ENCODE measurements at places on chromosomes 2 and 18.

DNA sequence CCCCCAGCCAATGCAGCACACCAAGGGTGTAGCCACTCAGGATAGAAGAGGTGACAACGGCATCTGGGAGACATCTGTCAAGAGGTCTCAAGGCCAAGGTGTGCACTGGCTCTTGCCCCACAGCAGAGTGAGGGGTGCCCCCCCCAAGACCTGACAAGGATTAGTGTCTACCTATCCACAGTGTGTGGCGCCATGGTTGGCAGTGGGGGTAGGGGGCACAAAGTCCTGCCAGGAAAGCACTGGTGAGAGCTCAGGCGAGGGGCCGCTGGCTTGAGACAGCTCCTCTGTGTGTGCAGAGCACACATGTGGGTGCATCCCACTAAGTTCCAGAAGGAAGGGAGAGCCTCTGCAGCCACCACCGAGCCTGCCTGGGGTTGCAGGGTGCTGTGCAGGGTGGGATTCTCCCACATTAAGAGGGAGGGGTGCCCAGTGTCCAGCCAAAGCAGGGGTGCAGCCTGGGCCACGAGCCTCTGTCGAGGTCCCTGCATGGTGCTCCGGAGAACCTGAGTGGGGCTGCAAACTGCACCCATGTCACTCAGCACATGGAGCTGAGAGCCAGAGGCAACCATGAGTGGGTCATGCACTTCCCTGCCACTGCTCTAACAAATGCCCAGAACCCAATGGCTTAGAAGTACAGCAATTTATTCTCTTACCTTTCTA, 311.2 kb upstream of the HDAC4 start:
- no peak for DNase-seq

DNA sequence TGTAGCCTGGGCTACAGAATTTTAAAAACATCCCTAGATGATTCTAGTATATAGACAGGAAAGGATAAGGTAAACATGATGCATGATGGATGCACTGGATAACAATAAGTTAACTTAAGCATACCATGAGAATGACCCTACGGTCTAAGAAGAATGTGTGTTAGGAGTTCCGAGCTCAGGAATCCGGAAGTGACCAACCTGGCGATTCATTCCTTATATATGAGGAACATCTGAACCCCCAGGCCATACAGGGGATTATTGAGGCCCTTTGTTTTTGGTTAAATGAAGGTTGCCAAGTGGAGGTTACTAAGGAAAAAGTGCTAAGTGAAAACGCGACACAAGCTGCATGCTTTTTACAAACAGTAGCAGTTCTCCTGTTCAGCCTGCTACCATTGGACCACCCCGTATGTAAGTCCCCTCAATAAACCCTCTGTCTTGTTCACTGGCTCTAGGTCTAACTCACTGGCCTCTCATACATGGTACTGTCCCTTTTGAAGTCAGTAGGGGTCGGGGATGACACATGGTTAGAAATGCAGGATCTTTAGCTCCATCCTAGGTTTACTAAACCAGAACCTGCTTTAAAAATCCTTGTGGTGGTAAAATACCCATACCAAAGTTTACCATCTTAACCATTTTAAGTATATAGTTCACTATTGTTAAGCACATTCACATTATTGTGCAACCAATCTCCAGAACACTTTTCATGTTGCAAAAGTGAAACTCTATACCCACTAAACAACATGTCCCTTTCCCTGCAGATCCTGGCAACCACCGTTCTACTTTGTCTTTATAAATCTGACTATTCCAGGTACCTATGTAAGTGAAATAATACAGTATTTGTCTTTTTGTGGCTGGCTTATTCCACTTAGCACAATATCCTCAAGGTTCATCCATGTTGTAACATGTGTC, 111.0 kb upstream of the MAP4K3 start:
- DNase-seq: no peak

- no peak for DNase-seq
These were observed 352.6 kb downstream of the RBM43 start for GRCh38 chr2:150909090-150909489.

- no peak for DNase-seq
These were observed 46.2 kb downstream of the FAM98A start for GRCh38 chr2:33552758-33553461.

- no peak for DNase-seq
These were observed 125.2 kb upstream of the LGALSL start for GRCh38 chr2:64328756-64329155.

GRCh38 chr2:177183860-177184259, 28.7 kb upstream of the HNRNPA3 start:
- no peak for DNase-seq

DNA sequence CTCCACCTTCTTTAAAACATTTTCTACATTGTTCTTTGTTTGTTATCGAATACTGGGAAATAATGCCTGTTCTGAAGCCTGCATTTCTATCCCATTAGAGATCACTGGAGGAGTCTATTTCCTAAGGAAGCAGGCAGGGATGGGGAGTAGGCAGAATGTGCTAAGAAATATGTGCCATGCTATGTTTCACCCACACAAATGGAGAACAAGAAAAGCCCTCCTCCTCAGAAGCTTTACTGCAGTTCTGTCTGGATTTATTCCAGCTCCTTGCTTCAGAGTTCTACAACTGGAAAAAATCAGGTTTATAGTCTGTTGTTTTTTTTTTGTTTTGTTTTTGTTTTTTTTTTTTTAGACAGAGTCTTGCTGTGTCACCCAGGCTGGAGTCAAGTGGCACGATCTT, 825.1 kb downstream of the SLC4A3 start:
- no peak for DNase-seq

GRCh38 chr2:226121046-226121738, 678.4 kb downstream of the IRS1 start:
- no peak for DNase-seq

DNA sequence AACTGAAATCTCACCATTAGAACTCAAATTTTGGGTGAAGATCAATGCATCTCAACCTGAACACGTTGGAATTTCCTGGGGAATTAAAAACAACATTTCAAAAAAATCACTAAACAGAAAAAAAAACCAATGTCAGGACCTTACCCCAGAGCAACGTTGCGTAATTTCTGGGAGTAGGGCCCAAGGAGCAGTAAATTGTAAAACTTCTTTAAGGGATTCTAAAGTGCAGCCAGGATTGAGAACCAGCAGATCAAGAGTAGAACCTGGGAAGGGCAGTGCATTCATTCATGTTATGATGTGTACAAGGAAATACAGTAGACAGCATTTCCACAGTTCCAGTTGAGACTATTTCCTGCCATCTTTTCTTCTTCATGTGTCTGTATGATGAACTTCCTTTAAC, 56.9 kb downstream of the RHBDD1 start:
- DNase-seq: no peak

GRCh38 chr18:71665131-71665530, 879.0 kb downstream of the CBLN2 start:
- DNase-seq: no peak

- DNase-seq: no peak
These were observed 184.6 kb upstream of the OSR1 start for GRCh38 chr2:19542796-19543662.

DNA sequence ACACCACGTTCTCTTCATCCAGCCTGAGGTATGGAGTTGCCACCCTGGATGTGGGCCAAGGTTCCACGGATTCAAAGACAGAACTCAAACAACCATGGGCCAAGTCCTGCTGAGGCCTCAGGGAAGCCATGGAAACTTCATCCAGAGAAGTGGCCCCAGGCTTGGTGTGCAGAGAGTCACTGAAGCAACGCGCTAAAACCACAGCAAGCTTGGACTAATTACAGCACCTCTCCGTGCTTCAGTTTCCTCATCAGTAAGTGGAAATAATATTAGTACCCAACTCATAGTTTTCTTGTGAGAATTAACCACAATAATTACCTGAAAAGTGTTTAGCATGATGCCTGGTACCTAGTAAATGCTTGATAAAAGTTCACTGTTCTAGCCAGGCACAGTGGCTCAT, 19.2 kb upstream of the AP1S3 start:
- DNase-seq: no peak

- no peak for DNase-seq
These were observed 7.2 kb downstream of the ADI1 start for GRCh38 chr2:3512086-3512485.

DNA sequence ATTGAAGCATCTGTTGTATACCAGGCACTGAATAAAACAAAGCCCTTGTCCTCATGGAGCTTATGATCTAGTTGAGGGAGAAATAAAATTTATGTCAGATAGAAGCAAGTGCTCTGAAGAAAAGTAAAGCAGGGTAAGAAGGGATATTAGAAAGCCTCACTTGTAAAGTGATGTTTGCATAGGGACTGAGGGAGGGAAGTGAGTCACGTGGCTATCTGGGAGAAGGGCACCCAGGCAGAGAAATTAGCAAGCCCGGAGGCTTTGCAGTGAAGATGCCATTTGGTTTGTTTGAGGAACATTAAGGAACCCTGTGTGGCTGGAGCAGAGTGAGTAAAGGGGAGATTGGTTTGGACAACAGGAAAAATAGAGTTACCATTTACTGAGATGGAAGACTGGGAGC, 52.1 kb downstream of the RBBP8 start:
- no peak for DNase-seq

DNA sequence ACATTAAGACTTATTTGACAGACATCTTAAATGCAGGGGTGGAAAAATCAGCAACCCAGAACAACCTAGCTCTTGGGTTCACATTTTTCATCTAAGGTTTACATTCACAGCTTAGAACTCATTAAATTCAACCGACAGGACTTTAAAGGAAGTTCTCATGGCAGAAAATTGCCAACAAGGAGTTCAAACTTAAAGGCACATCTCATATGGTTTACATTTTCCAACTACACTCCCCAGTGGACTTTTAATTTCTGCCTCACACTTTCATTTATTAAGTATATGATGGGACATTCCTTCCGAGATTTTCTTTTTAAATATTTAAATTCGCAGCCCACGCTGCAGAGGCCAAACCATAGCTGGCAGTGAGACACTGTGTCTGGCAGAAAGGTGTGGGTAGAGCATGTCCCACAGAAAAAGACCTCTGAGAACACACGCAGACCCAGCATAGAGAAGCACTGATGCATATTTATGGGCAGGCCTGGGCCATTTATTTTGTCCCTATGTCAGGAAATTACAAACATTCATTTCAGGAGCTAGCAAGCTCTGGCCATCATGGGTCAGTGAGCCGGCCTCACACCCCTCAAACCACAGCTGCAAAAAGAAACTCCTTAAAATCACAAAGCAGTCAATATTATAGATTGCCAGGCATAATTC, 46.3 kb downstream of the STK39 start:
- DNase-seq: no peak

DNA sequence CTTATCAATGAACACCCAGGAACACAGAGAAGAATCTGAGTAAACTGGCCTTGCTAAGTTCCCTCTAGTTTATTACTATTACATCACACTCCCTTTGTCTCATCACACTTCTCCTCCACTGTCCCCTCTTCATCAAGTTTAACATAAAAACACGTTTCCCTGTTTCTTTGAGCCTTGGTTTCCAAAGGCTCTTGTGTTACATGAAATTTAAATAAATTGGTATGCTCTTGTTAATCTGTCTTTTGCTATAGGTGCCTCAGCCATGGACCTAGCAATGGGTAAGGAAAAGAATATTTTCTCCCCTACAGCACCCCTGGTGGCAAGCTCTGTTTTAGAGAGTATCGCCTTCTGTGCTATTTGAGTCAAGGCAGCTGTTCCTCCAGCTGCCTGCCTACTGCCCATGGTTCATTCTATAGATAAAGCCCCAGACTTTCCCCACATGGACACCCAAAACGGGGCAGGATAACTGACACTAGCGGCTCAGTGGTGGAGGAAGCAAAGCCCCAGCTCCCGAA, 31.8 kb downstream of the TGIF1 start:
- peak; percentile 94 for DNase-seq

DNA sequence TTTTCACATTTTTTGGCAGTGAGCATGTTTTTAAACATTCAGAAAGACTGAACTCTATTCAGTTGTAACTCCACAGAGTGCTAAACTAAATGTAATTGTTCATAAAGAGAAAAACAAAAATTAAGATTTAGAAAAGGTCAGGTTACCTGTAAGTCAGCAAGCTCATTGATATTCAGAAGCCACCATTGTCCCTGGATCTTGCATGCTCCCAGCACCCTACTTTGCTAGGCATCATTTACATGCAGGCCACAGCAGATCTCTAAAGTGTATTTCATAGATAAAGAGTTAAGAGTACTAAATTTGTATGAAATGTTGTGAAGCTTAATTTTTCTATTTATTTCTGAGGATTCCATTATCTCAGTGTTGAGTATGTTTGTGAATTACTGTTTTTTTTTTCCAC, 64.8 kb upstream of the CDH19 start:
- no peak for DNase-seq

DNA sequence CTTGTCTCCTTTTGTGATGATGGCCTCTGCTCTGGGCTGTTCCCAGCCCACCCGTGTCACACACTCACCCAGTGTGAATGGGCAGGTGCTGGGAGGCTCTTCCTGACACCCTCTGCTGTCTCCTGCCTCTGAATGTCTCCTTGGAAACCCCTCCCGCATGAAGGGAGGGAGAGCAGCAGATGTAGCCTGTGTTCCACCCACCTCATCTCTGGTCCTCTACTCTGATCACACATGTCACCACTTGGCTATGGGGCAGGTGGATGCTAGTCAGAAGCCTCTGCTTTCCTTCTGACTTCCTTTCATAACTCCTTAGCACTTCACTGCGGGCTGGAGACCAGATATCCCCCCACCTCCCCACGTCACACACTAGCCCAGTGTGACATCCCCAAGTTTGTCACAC, 23.9 kb downstream of the EFR3B start:
- no peak for DNase-seq

GRCh38 chr2:9637330-9637729, 6.5 kb upstream of the YWHAQ start:
- no peak for DNase-seq

DNA sequence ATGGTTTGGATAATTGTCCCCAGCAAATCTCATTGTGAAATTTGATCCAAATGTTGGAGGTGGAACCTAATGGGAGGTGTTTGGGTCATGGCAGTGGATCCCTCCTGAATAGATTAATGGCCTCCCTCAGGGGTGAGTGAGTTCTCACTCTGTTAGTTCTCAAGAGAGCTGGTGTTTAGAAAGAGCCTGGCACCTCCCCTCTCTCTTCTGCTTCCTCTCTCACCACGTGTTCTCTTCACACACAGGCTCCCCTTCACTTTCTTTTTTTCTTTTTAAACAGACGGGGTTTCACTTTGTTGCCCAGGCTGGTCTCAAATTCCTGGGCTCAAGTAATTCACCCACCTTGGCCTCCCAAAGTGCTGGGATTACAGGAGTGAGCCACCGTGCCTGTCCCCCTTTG, 111.6 kb upstream of the LTBP1 start:
- DNase-seq: peak; percentile 20

DNA sequence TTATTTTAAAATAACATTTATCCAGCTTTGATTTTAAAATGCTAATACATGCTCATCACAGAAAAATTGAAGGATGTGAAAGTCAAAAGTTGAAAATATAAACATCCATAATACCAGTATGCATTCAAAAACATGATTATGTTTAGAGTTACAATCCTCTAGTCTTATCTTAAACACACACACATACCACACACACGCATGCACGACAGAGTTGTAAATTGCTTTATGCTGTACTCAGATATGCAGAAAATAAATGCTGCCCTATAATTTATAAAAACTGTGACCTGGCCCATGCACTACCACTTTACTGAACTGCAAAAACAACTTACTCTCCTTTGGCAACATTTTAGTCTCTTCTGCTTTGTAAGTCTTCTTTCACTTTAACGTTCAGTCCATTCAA, 793.0 kb upstream of the FANCL start:
- peak; percentile 81 for DNase-seq

- DNase-seq: no peak
These were observed 113.9 kb downstream of the SS18 start for GRCh38 chr18:25976554-25976953.

GRCh38 chr18:55121397-55122170, 162.3 kb upstream of the CCDC68 start:
- DNase-seq: no peak

- DNase-seq: peak; percentile 48
These were observed 66.6 kb downstream of the MYO3B start for GRCh38 chr2:170244555-170244954.

- DNase-seq: no peak
These were observed 90.6 kb upstream of the ARL4C start for GRCh38 chr2:234587341-234588053.

Data from OCI-M1 (cell line).